Right atrium auricular region (tissue), 2 donors: ENCODE measurements at places on chromosomes 7 and 10. TPM values are rescaled to one million over a fixed set of nuclear protein-coding genes. Genes with fewer than 3 reads are reported as not detected.

Gene NKX2-3
- total RNA-seq = not detected

Gene RAB19
- total RNA-seq = not detected

Gene ENTPD1
- 15.0 TPM for total RNA-seq

Gene HEPACAM2
- 0.22 TPM for total RNA-seq

Gene DDC
- total RNA-seq = not detected

Gene FAM241B
- total RNA-seq = 2.1 TPM

Gene TYW1B
- total RNA-seq = 1.2 TPM

Gene HOXA6
- not detected for total RNA-seq

Gene POLR2J2
- total RNA-seq = 1.4 TPM

Gene PON1
- total RNA-seq = not detected

Gene EVX1
- total RNA-seq = not detected

Gene OR2A1
- not detected for total RNA-seq

Gene VAX1
- total RNA-seq = not detected

Gene CELF2
- 69.4 TPM for total RNA-seq

Gene ABCF2
- total RNA-seq = 29.7 TPM

Gene C7orf57
- not detected for total RNA-seq

Gene ASB15
- total RNA-seq = 53.9 TPM

Gene TMEM229A
- 1.1 TPM for total RNA-seq

Gene CALML3
- total RNA-seq = not detected

Gene PAPSS2
- total RNA-seq = 26.6 TPM

Gene TMEM26
- 0.11 TPM for total RNA-seq

Gene NEUROD6
- total RNA-seq = not detected

Gene CTNNA3
- 23.8 TPM for total RNA-seq

Gene WDR86
- total RNA-seq = 0.33 TPM

Gene HDAC9
- 16.6 TPM for total RNA-seq

Gene HMX3
- not detected for total RNA-seq

Gene BBS9
- total RNA-seq = 13.3 TPM

Gene IL6
- 3.6 TPM for total RNA-seq

Gene EIF5AL1
- 0.08 TPM for total RNA-seq

Gene LRIT1
- total RNA-seq = not detected

Gene RTKN2
- 0.15 TPM for total RNA-seq

Gene DOCK1
- total RNA-seq = 13.0 TPM

Gene OR6V1
- not detected for total RNA-seq

Gene SH3PXD2A
- 18.2 TPM for total RNA-seq

Gene UCN3
- not detected for total RNA-seq

Gene AGK
- 24.2 TPM for total RNA-seq

Gene LYZL1
- total RNA-seq = not detected

Gene ZNF853
- 13.3 TPM for total RNA-seq

Gene MUC3A
- not detected for total RNA-seq

Gene MYH16
- total RNA-seq = not detected

Gene CUBN
- total RNA-seq = 0.15 TPM

Gene CPA2
- total RNA-seq = not detected

Gene IFIT1
- total RNA-seq = 6.7 TPM

Gene GPR26
- not detected for total RNA-seq

Gene AGMO
- not detected for total RNA-seq
